ENCODE measurements at places on chromosomes 3 and 15.

GRCh38 chr3:14457999-14458398 is 55.6 kb downstream of the SLC6A6 start:
- no peak for DNase-seq

- peak; percentile 71 for DNase-seq
Measured at GRCh38 chr3:87167628-87168456, 59.3 kb upstream of the CHMP2B start.

GRCh38 chr3:46609212-46609721 is 3.1 kb upstream of the FAM240A start:
- DNase-seq = no peak

DNA sequence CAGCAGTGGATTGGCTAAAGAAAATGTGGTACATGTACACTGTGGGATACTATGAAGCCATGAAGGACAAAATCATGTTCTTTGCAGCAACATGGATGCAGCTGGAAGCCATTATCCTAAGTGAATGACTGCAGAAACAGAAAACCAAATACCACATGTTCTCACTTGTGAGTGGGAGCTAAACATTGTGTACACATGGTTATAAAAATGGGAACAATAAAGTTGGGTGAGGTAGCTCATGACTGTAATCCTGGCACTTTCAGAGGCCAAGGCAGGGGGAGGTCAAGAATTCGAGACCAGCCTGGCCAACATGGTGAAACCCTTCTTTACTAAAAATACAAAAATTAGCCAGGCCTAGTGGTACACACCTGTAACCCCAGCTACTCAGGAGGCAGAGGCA is 3.6 kb upstream of the OR4F6 start:
- DNase-seq = no peak

- DNase-seq = no peak
Measured at GRCh38 chr3:127482216-127483004, 108.1 kb downstream of the TPRA1 start.

- no peak for DNase-seq
Measured at GRCh38 chr3:184752361-184752760, 40.5 kb upstream of the MAGEF1 start.

- DNase-seq = no peak
Measured at GRCh38 chr3:96086018-96086417, 728.4 kb upstream of the EPHA6 start.

- no peak for DNase-seq
Measured at GRCh38 chr3:69746119-69746518, 6.9 kb downstream of the MITF start.

- DNase-seq = no peak
Measured at GRCh38 chr15:58498821-58499580, 67.2 kb downstream of the LIPC start.

DNA sequence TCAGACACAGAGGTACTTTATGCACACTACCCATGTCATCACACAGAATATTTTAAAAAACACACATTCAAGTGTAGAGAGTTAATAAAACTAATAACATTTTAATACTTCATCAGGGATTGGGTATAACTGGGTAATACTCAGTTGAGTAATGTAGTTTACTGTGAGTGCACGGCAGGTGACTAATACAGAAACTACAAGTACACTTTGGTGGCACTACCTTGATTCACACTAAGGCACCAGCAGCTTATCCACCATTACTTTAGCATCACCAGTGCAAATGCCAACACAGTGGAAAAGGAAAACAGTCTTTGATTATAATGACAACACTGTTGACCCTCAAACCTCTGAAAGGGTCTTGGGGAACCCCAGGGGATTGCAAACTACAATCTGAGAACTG is 33.6 kb downstream of the ZNF280D start:
- DNase-seq = no peak

DNA sequence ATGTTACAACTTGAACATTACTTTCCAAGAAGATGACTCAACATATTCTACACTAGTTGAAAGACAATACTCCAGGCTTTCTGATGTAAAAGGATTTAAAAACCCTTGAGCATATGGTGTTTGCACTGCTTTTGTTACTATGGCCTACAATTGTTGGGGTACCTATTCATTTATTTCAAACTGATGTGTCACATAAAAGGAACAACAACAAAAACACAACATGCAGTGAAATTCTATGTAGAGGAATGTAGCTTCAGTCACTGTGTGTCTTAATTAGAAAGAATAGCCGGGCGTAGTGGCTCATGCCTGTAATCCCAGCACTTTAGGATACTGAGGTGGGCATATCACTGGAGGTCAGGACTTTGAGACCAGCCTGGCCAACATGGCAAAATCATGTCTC is 1.6 kb downstream of the SPATA16 start:
- no peak for DNase-seq

- DNase-seq = no peak
Measured at GRCh38 chr15:59249816-59250215, 43.2 kb downstream of the LDHAL6B start.

GRCh38 chr3:116020495-116020894 is 397.2 kb downstream of the GAP43 start:
- DNase-seq = no peak

GRCh38 chr3:186095561-186096081 is 13.3 kb downstream of the ETV5 start:
- DNase-seq = no peak

Data from LoVo (cell line).